Cortex of kidney (tissue), 1 donor: ENCODE measurements at places on chromosomes 13 and 19.

- DNase-seq = no peak
Measured at GRCh38 chr13:82766732-82767321, 1115.4 kb downstream of the SLITRK1 start.

DNA sequence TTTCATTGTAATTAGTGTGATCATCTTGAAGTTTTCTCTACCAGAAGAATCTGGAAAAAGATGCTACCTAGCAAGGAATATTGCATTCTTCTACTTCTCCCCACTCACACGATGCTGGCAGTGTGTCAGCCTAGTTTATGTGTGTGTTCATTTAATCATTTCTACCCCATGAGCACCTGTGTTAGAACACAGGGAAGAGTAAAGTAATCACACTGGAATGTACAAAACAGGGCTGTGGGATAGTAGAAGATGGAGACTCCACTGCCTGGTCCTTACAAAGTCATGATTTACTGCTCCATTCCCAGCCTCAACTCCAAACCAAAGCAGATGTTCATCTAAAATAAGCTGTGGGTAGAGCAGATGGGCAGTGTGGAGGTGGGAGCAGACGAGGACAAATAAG, 47.7 kb upstream of the RGCC start:
- DNase-seq = no peak

DNA sequence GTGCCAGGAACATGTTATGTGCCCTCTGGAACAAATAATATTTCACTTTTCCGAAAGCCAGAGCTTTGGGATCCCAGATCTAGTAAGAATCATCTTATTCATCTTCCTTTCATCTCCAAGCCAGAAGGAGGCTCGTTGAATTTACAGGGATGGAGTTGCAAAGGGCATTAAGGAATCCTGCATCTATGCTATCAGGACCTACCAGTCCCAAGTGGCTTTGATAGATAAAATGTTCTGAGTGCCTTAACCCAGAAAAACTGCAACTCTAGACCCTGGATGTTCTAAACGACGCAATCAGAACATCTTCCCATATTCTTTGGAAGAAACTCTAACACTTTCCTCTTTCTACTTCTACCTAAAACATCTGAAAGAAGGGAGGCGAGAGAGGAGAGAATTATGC, 9.2 kb upstream of the EDDM13 start:
- no peak for DNase-seq

GRCh38 chr13:23984546-23984945, 87.2 kb upstream of the C1QTNF9B start:
- DNase-seq = no peak

- DNase-seq = no peak
Measured at GRCh38 chr19:33242131-33242530, 16.5 kb upstream of the SLC7A10 start.

- no peak for DNase-seq
Measured at GRCh38 chr19:39349326-39349725, 7.1 kb downstream of the SAMD4B start.

- DNase-seq = no peak
Measured at GRCh38 chr19:35294859-35295791, 3.2 kb downstream of the MAG start.

DNA sequence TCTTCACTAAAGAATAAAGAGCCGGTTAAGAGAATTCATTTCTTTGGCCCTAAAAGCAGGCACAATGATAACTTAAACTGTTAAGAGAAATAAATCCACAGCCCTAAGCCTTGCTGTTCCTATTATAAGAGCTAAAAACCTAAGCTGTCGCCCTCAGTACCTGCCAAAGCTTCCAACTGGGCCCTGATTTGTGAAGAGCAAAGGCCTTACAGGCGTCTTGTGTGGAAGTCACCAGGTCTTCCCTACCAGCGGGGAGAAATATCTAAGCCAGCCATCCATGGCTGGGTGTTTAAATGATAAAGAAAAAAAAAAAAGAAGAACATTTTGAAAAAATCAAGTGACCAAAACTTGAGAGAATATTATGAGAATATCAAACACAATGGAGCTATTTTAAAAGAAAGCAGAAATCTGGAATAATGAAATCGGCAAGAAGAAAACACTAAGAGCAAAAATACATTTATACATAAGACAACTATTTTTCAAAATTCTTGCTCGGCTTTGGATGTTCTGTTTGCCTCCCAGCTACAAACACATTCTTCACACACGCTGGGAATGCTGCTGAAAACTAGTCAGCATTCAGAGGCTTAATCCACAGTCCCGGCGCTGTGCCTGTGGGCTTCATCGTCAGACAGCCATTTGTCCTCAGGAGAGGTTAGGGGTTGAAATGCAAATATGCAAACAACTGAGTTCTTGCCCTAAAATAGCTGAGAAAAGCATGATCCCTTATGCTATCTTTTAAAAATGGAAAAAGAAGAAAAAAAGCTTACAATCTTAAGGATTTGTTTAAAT, 89.8 kb upstream of the LSM14A start:
- DNase-seq = no peak

DNA sequence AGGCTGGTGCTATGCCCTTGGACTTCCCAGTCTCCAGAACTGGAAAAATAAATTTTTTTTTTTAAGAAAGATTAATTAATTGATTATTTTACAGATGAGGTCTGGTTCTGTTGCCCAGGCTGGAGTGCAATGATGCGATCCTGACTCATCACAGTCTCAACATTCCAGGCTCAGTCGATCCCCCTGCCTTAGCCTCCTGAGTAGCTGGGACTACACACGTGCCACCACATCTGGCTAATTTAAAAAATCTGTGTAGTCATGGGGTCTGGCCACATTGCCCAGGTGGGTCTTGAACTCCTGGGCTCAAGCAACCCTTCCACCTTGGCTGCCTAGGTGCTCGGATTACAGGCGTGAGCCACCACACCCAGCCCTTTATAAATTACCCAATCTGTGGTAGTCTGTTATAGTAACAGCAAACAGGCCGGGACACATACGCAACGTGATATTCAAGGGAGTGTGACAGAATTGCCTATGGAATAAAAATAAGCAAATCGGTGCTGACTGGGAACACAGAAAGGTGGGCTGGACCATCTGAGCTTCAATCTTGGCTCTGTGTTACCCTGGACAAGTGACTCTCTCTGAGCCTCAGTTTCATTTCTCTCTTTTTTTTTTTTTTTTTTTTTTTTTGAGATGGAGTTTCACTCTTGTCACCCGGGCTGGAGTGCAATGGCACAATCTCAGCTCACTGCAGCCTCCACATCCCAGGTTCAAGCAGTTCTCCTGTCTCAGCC, 42.8 kb downstream of the PIN1 start:
- no peak for DNase-seq

GRCh38 chr13:45051315-45051714, 62.0 kb downstream of the GPALPP1 start:
- no peak for DNase-seq

GRCh38 chr13:110214637-110215036, 92.3 kb downstream of the COL4A1 start:
- DNase-seq = no peak

DNA sequence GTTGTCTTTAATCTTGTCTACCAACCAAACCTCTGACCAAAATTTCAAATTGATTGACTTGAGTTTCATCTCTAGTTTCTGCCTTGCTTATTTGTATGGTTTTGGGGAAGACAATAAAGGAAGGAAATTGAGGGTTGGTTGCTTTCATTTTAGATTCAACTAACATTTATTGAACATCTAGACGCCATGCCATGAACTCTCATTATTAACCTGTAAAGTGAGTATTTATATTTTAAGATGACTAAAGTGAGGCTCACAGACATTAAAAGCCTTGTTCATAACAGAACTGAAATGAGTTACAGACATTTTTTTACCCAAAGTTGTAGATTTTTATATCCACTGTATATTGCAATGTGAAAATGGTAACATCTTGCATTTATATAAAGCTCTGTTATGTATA, 239.3 kb downstream of the LMO7 start:
- no peak for DNase-seq

DNA sequence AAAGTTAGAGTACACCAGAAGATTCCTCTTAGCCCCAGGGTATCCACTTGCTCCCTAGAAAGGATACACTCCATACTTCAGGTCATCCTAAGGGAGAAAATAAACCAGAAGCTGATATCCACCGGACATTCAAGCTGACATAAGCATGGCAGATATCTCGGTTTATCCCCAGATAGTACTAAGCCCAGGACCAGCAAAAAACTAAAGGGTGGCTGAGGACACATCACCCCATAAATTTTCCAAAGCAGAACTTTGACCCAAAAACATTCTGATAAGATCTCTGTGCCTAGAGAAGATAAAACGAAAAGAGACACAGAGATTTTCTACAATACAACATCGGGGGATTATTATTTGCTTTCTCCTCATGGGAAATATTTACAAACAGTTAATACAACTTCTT, 13.9 kb upstream of the ZNF431 start:
- DNase-seq = no peak

DNA sequence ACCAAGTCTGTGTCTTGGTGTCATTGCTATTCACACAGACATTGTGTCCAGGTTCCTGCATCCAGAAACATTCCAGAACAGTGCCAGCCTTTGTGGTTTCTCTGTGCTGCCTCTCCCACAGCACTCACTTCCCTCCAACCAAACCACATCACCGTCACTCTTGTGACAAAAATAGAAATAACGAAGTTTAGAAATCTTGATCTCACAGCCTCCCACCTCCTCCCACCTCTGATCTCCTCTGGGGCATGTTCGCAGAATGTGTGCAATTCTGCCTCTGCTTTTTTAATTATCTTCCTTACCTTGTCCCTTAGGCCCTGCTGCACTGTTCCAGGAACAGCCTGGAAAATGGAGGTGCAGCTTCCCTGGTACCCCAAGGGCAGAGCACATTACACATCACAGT, 8.7 kb upstream of the SERPINE3 start:
- DNase-seq = no peak

DNA sequence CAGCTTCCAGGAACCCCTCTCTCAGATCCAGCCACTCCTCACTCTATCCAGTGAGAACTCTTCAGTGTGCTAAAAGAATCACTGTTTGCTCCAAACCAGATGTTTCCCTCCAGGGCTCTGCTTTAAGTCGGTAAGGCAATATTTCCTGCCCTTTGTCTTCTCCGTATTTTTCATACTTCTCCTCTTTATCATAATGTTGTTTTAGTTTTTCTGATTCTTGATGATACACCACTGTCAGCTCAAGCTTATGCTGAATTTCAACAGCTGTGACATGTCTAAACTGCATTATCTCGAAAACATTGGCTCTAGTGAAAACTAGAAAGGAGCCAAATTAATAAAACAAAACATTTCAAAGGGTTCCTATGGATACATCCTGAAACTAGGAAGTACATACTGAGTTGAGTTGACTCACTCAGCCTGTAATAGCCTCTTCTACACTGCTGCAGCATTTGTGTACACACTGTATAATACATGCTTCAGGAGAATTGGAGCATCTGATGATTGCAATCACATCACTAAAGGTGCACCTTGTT, 39.8 kb downstream of the GPR180 start:
- no peak for DNase-seq

GRCh38 chr13:76027131-76027530, 391.0 kb downstream of the LMO7 start:
- no peak for DNase-seq

GRCh38 chr13:89502286-89502685, 1831.1 kb downstream of the SLITRK5 start:
- no peak for DNase-seq

GRCh38 chr19:29812080-29812880, 489 bp downstream of the CCNE1 start:
- DNase-seq = no peak

GRCh38 chr19:48598996-48599700, 7.4 kb upstream of the SPACA4 start:
- DNase-seq = no peak

- no peak for DNase-seq
Measured at GRCh38 chr19:29945433-29945832, 3.4 kb downstream of the URI1 start.

DNA sequence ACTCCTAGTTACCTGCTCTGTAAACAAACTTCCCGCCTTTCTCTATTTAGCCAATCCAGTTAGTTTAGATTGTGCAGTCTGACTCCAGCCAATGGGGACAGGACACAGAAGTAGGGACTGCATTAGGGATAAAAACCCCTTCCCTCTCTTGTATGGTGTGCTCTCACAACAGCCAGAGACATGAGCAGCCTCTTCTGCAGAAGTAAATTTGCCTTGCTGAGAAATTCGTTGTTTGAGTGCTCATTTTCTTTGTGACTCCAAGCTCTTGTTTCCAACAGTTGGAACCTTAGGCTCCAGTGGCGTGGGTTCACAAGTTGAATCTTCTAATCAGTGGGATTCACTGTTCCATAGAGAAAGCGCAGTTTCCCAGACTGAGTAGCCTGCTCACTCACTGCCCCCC, 66.1 kb downstream of the ZNF93 start:
- DNase-seq = no peak

- no peak for DNase-seq
Measured at GRCh38 chr13:40665126-40666044, 1.1 kb downstream of the FOXO1 start.

- no peak for DNase-seq
Measured at GRCh38 chr19:58536852-58537798, 6.7 kb upstream of the TRIM28 start.
